BE2C (cell line): ENCODE measurements at places on chromosomes 11 and 22.

- no peak for DNase-seq
These were observed 42.0 kb upstream of the TENM4 start for GRCh38 chr11:79482800-79483199.

GRCh38 chr22:41099036-41099435 is 6.6 kb downstream of the EP300 start:
- no peak for DNase-seq

DNA sequence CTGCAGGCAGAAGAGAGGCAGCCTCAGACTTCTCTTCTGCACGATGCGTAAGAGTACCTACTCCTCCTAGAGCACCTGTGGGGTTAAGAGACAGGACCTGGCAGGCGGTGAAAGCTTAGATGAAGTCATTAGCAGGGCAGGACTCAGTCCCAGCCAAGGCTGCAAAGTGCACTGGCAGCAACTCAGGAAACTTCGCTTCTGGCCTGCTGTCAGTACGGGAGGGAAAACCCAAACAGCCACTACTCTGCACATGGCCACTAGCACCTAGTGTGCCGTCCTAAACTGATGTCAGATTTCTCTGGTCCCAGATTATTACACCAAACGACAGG is 8.8 kb upstream of the KLHL35 start:
- no peak for DNase-seq

DNA sequence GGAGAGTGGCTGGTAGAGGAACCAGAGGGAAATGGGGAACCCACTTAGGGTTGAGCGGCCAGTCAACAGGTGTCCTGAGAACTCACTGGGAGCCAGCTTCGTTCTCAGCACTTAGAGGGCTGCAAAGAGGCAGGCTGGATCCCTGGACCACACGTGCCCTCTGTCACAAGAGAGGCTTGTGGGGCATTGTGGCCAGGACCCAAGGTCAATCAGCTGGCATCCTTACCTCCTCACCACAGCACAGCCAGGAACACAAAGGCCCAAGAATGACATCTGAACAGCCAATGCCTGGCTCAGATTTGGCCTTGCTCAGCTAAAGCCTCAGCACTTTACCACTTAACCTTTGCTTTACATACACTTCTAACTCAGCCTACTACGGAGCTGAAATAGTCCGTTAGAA is 7.4 kb downstream of the MAPK8IP1 start:
- no peak for DNase-seq

DNA sequence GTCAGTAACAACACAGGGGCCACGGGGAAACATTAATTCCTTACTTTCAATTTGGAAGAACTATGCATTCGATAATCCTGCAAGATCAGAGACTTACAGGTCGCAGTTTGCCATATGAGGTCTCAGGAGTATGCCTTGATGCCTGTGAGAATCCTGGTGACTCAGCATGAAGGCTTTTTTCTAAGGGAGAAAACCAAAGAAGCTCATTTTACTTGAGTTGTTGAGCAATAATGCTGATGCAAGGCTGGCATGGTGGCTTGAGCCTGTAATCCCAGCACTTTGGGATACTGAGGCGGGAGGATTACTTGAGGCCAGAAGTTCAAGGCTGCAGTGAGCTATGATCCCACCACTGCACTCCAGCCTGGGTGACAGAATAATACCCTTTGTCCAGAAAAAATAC is 26.6 kb downstream of the ATG16L2 start:
- DNase-seq, result no peak

- DNase-seq, result peak; percentile 72
These were observed at the start of gene PACS1 for GRCh38 chr11:66069715-66070603. PACS1 (plus strand) TSS chr11:66070272; CDS start chr11:66070487, 215 bp downstream.

- DNase-seq, result no peak
These were observed 4.7 kb downstream of the RIBC2 start for GRCh38 chr22:45418056-45418769.

DNA sequence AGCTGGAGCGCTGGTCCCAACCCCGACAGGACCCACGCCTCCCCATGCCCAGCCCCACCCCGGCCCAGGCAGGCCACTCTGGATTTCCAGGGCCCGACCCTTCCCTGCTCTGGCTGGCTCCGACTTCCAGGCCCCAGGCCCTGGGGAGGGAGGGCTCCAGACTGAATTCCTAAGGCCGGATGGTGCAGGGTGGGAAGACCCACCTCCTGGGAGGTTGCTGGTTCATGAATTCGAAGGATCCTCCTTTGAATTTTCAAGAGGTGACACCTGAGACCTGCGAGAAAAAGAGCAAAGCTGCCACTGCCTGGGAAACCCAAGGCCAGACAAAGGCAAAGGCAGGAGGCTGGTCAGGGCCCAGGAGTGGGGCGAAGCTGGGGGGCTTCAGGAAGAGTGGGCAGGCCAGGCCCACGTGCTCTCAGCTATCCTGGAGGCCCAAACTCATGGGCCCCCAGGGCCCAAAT is 47.0 kb upstream of the LINC01488 start:
- DNase-seq, result no peak

DNA sequence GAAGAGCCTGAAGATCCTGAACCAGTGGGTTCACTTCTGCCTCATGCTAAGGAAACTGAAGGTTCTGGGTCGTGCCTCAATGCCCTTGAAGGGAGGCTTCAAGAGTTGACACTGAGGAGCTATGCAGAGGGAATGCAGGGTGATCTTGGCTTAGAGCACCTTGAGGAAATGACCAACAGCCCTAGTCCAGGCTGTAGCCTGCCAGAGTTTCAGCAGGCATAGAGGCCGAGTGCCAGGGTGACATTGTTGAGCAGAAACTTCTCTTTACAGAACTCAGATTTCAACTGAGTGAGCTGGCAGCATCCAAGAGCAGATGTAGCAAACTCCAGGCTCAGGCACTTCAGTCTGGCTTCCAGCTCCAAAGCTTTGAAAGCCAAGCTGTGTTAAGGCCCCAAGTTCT is 23.1 kb upstream of the CAPRIN1 start:
- no peak for DNase-seq

DNA sequence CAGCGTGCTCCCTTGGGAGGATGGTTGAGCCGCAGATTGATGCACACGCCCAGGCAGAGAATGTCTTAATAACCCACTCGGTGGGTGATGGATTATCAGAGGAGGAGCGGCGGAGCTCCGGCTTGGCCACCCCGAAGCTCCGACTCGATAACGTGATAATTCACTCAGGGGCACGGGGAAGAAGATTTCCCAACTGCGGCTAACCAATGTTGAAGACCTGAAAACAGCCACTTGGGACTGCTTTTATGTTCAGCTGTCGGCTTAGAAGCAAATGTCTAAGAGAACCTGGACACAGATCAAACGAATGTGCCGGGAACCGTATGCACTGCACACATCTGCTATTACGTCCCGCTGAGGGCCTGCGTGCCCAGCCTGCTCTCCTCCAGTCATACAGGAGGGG is 206.8 kb upstream of the CADM1 start:
- no peak for DNase-seq

- DNase-seq, result no peak
These were observed 22.6 kb upstream of the SORL1 start for GRCh38 chr11:121429556-121429955.

DNA sequence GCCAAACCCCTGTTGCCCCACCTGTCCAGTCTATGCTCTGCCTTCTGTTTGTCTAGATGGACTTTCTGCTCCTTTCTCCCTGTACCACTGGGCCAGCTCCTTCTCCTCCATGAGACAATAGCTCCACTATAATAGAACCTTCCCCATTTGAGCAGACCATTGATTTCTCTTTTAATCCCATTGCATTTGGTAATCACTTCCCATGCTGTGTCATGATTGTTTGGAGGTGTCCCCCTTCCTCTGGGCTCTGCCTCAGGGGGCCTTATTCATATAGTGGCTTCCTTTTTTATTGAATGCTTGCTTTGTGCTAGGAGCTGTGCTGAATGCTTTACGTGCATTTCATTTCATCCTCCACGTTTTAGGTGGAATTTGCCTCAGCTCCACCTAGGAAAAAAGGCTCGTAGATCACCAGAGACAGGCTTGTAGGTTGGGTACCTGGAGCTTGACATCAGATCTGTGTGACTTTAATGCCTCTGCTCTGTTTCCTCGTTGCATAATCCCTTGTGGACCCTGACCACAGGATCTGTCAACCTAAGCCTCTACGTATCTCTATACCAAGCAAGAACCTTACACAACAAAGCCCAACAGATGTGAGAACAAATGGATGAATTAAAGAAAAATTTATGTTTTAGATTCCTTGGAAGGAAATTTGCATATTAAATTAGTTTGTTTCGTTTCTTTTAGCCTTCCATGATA is 106.2 kb upstream of the RASSF10 start:
- no peak for DNase-seq

DNA sequence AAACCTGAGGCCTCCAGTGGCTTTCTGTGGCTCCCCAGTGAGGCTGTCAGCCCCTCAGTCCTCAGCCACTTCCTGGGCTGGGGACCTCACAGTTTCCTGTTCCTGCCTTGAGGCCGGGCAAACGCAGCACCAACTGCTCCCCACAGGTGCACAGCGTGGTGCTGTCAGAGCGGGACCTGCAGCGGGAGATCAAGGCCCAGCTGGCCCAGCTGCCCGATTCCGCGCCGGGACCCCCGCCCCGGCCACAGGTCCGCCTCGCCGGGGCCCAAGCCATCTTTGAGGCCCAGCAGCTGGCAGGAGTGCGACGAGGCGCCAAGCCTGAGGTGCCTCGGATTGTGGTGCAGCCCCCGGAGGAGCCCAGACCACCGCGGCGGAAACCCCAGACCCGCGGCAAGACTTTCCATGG is 5.4 kb downstream of the TBC1D10C start:
- no peak for DNase-seq

DNA sequence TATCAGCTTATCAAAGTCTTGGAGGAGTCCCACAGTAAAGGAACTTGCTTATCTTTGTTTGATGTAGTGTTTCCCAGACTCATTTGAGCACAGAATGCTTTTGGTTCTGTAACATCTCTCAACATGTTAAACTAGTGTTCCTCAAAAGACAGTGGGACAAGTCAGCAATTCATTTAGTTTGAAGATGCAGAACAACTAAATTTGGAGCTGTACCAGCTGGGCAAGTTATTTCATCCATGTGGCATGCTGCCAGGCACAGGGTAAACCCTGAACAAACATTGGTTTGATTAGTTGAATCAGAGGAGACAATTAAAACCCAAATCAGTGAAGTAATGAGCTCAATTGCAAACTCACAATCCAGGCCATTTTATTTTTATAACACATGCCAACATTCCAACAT is 141.2 kb downstream of the CSNK2A3 start:
- DNase-seq, result no peak

- DNase-seq, result peak; percentile 42
These were observed 14.6 kb downstream of the CAPN5 start for GRCh38 chr11:77081381-77081851.

- no peak for DNase-seq
These were observed 2.0 kb upstream of the CABP7 start for GRCh38 chr22:29717789-29718188.

- DNase-seq, result no peak
These were observed 8.6 kb upstream of the TPP1 start for GRCh38 chr11:6627762-6628241.

DNA sequence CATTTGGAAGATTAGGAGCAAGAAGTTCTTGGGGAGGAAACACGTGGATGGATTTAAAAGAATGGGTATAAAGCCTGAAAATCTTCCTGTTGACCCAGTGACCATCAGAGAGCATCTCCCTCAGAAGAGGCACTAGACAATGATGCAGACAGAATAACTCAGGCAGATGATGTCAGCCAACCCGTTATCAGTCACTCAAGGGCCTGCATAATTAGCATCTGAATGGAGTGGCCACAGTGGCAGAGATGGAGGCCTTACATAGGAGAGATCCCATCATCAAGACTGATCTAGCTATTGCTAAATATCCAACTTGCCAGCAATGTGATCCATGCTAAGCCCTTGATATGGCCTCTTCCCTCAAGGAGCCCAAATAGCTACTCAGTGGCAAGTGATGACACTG is 70.7 kb upstream of the CD82 start:
- DNase-seq, result no peak

GRCh38 chr11:17012712-17013547 is 1.3 kb downstream of the PLEKHA7 start:
- DNase-seq, result no peak

DNA sequence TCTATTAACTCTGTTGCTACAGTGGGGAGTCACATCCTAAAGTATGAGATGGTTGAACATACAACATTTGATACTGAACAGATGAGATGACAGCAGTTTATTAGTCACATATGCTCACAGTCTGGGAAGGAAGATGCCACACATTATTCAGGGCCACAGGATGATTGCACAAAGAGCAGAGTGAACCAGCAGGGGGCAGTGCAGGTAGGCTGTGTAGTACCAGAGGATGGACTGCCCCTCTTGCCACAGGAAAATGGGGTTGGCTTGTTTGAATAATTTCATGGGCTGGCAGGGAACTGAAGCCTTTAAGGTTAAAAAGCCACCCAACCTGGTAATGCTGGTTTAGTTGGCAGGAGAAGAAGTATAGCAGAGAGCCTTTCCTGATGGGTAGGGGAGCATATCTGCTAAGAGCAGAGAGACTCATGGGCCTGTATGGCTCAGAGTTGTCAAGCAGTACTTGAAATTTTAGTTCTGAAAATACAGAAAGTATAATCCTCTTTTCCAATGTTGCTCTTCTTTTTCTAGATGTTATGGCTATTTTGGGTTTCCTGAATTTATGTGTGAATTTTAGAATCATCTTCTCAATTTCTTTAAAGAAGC is 180.4 kb upstream of the B3GAT1 start:
- peak; percentile 66 for DNase-seq

- DNase-seq, result peak; percentile 71
These were observed 39.8 kb downstream of the SYN3 start for GRCh38 chr22:33018232-33018864.

DNA sequence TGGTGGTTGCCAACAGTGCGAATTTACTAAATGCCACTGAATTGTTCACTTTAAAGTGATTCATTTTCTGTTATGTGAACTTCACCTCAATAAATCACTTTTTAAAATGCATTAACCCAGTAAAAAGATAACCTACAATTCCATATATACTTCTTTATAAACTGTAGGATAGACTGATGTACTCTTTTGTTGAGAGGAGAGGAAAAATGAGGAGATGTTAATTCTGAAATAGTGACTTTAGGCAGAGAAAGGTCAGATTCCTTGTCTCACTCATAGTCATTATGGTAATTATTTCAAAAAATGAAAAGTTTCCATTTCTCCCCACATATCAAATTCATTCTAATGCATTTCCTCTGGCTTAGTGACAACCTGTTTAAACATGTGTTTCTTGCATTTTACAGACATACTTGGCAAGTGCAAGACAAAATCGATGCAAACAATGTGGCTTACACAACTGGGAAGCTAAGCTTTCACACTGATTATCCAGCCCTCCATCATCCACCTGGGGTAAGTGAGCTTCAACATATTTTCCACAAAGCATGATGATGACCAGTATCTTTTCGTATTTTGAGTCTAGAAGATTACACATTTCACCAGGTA is 74.5 kb downstream of the BBOX1 start:
- DNase-seq, result no peak

GRCh38 chr11:2317354-2318050 is 15.7 kb downstream of the TSPAN32 start:
- DNase-seq, result no peak

DNA sequence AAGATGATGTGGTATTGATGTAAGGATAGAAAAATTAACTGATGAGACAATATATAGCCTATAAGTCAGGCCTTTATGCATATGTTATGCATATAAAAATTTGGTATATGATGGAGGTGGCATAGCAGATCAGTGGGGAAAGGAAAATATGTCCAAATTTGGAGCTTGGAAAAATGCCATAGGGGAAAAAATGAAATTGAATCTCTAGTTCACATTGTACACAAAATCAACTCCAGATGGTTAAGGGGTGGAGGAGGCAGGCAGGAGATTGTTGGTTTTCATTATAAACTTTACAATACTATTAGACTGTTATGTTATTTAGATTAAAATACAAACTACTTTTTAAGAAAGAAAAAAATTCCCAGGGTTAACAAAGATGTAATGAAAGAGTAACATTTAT is 15.1 kb upstream of the CD3E start:
- DNase-seq, result no peak

- no peak for DNase-seq
These were observed 45.3 kb upstream of the CD5 start for GRCh38 chr11:61056981-61057380.
